ENCODE measurements at places on chromosomes 5 and 9. TPM values are rescaled to one million over a fixed set of nuclear protein-coding genes. Genes with fewer than 3 reads are reported as not detected.

MYO10 gene
- 27.1 TPM for total RNA-seq

CDH18 gene
- total RNA-seq, result 0.62 TPM

MARCOL gene
- not detected for total RNA-seq

STX17 gene
- total RNA-seq, result 42.3 TPM

PDE4D gene
- 189 TPM for total RNA-seq

LRRC70 gene
- 10.4 TPM for total RNA-seq

CKMT2 gene
- total RNA-seq, result 287 TPM

PCDHGB5 gene
- 11.3 TPM for total RNA-seq
